Activated T-helper 2 cell treated with anti-CD3 and anti-CD28 coated beads, Interferon-gamma antibody, Interleukin-2, Interleukin-4, amounts not matched to agents 10 μg/mL and 5 μg/mL and 100 μg/mL, durations not matched to agents 14 hours and 24 hours and 36 hours (primary cell): ENCODE measurements at places on chromosomes 7 and 10. TPM values are rescaled to one million over a fixed set of nuclear protein-coding genes. Genes with fewer than 3 reads are reported as not detected.

TCAF2 gene
- 37.0 and 38.6 TPM in 2 replicates for total RNA-seq

ANKRD22 gene
- not detected in 2 replicates for total RNA-seq

GIMAP4 gene
- total RNA-seq, result 36.7 and 39.1 TPM in 2 replicates

GRCh38 chr7:46654546-46655443 is 733.7 kb upstream of the IGFBP3 start:
- no peak for DNase-seq

DNA sequence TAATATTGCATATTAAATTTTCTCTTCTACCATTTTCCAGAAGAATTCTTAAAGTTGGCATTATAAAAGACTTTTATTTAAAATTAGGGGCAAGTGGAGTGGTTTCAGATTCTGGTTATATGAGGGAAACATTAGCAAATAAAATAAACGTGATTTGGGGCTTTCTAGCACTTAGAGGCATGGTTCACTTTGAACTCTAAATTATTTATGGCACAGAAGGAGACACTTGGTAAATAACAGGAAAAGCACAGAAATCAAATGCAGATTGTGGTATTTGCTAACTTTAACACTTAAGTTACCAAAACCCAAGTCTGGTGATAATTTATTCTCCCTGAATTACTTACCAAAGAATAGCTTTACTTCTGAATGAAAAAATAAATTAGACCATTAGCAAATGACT is 134.5 kb upstream of the ETV1 start:
- DNase-seq, result no peak

GRCh38 chr7:67659091-67659490 is 662.5 kb downstream of the TYW1 start:
- DNase-seq, result no peak

- no peak for DNase-seq
Observed at GRCh38 chr10:60978287-60979115, 34.5 kb upstream of the RHOBTB1 start.
